ENCODE measurements at places on chromosomes 1 and 21. TPM values are rescaled to one million over a fixed set of nuclear protein-coding genes. Genes with fewer than 3 reads are reported as not detected.
A peak's percentile ranks its signal among the peaks of the same experiment; 100 is the strongest.

DNA sequence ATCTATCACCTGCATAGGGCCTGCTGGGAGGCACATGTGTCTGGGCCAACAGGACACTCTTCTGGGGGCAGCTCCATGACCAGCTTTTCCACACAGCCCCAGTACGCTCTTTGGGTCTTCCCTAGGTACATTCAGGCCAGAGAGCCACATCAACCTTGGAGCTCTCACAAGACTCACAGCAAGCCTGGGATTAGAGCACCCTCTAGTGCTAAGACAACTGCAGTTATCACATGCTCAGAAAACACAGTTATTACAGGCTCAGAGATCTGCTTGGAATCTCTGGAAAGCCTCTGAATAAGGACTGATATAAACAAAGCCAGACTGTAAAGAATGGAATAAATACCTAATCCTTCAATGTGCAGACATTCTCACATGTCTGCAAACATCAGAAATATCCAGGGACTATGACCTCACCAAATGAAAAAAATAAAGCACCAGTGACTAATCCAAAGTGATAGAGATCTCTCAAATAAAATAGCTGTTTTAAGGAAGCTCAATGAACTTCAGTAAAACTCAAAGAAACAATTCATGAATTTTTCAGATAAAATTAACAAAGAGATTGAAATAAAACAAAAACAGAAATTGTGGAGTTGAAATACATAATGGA lies 563.9 kb upstream of the NR5A2 start:
- no peaks in the 10 kb centered on the region for H3K4me1 ChIP-seq
- peaks cover 5% of the 10 kb centered on the region for H3K27me3 ChIP-seq
- no peak overlapping the region for H3K27ac ChIP-seq
- DNase-seq, result no peak

DNA sequence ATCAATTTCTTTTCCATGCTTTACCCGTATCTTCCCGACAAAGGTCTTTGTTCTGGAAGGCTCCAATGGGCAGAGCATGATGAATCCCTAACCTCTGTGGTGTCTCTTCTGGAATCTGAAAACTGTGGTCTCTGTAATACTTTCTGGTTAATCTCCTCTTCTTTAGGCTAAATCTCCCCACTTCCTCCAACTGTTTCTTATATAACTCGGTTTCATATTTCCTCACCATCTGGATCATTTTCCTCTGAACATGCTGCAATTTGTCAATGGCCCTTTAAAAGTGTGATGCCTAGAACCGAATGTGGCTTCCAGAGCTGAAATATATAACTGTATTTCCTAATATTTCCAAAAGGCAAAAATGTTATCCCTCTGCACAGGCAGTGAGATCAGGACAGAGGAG lies 66.1 kb downstream of the ALG14 start:
- no peak overlapping the region for H3K27ac ChIP-seq
- H3K4me1 ChIP-seq, result no peaks in the 10 kb centered on the region
- no peaks in the 10 kb centered on the region for H3K27me3 ChIP-seq
- no peak for DNase-seq

DNA sequence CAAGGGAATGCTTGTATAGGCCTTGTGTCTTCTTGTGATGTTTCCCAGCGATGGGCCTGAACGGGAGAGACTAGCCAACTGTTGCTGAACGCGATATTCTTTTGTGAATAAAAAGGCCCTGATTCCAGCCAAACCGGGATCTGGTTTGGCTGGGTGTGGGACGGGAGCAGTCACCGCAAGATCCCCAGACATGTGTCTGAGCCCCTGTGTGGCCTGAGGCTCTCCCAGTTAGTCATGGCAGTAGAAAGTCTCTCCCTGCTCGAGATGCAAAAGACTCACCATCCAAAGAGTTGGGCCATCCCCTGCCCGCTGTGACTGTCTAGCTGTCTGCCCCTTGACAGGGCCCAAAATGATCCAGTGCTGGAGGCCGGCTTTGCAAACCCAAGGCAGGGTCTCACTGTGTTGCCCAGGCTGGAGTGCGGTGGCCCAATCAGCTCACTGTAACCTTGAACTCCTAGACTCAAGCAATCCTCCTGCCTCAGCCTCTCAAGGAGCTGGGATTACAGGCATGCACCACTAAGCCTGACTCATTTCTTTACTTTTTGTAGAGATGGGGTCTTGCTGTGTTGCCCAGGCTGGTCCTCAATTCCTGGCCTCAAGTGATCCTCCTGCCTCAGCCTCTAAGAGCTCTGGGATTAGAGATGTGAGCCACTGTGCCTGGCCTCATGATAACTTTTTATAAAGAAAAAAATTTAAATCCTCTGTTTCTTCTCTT lies 56.4 kb downstream of the KIF26B start:
- H3K36me3 ChIP-seq, result no peaks in the 10 kb centered on the region
- DNase-seq, result no peak
- no peak overlapping the region for H3K4me3 ChIP-seq
- no peak overlapping the region for H3K27ac ChIP-seq
- H3K4me1 ChIP-seq, result no peaks in the 10 kb centered on the region

GRCh38 chr1:59124166-59124565 lies 172.7 kb upstream of the FGGY start:
- no peak overlapping the region for H3K27ac ChIP-seq
- no peak overlapping the region for H3K4me3 ChIP-seq
- H3K4me1 ChIP-seq, result peaks cover 6% of the 10 kb centered on the region
- H3K36me3 ChIP-seq, result no peaks in the 10 kb centered on the region
- peaks cover 4% of the 10 kb centered on the region for H3K27me3 ChIP-seq
- DNase-seq, result no peak

GRCh38 chr21:42861848-42862400 lies 17.4 kb downstream of the WDR4 start:
- no peak for DNase-seq
- no peak overlapping the region for H3K27ac ChIP-seq
- H3K27me3 ChIP-seq, result no peaks in the 10 kb centered on the region
- peaks cover 51% of the 10 kb centered on the region for H3K36me3 ChIP-seq

DNA sequence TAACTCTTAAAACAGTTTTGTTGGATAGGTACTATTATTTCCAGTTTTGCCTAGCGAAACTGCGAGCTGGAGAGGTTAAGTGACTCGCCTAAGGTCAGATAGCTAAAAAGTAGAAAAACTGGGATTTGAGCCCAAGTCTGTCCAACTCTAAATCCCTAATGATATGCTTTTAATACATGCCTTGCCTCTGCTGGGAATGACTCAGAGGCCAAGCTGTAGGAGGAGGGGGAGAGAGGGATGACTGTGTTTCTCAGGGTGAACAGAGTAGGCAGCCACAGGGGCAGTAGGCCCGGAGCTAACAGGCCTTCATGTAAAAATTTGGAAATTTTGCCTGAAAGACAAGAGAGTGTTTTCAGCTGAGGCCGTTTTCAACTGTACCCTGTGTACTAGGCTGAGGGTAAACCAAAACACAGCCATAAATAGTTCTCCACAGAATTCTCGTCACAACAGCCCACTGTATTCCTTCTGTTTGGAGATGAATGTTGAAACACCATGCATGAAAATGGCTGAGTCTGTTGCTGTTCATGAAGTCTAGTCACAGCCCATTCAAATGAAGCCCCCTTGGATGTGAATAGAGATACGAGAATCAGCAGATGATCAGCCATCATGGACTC lies 107.5 kb upstream of the HOOK1 start:
- no peaks in the 10 kb centered on the region for H3K36me3 ChIP-seq
- no peak overlapping the region for H3K4me3 ChIP-seq
- no peaks in the 10 kb centered on the region for H3K27me3 ChIP-seq
- no peak for DNase-seq
- H3K4me1 ChIP-seq, result no peaks in the 10 kb centered on the region

GRCh38 chr1:16048573-16049189 lies 5.1 kb downstream of the CLCNKB start:
- H3K27me3 ChIP-seq, result peaks cover 9% of the 10 kb centered on the region
- H3K4me3 ChIP-seq, result no peak overlapping the region
- H3K4me1 ChIP-seq, result no peaks in the 10 kb centered on the region
- H3K36me3 ChIP-seq, result no peaks in the 10 kb centered on the region

- peaks cover 2% of the 10 kb centered on the region for H3K27me3 ChIP-seq
- no peak for DNase-seq
- no peak overlapping the region for H3K4me3 ChIP-seq
- no peaks in the 10 kb centered on the region for H3K4me1 ChIP-seq
- H3K36me3 ChIP-seq, result no peaks in the 10 kb centered on the region
Measured at GRCh38 chr1:90391126-90391525, 326.0 kb downstream of the BARHL2 start.

DNA sequence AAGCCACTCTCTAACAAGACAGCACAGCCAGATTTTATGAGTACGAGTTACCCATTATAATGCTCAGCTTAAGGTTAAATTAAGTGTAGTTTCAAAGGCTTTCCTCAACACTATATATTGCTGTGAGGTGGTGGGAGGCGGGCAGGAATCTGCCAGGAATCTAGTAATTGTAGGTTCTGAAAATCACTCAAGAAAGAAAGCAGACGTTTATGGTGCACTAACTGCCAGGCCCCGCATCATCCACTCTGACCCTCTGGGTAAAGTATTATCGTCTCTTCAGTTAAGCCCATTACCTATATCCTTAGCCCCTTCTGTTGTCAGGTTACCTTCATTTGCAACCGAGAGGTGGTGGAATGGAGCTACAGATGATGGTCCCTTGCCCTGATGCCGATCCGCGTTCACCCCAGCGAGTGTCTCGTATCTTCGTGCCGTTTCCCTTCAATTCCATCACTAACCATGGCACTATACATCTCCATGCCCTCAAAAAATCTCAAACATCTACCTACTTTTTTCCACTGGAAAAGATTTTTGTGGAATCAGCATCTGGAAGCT lies 12.4 kb downstream of the HMGN1 start:
- H3K36me3 ChIP-seq, result peaks cover 6% of the 10 kb centered on the region
- DNase-seq, result no peak
- H3K4me3 ChIP-seq, result no peak overlapping the region
- no peak overlapping the region for H3K27ac ChIP-seq
- no peaks in the 10 kb centered on the region for H3K4me1 ChIP-seq

GRCh38 chr1:200386416-200386815 lies 23.4 kb downstream of the ZNF281 start:
- no peaks in the 10 kb centered on the region for H3K36me3 ChIP-seq
- H3K27ac ChIP-seq, result no peak overlapping the region
- H3K27me3 ChIP-seq, result no peaks in the 10 kb centered on the region
- H3K4me3 ChIP-seq, result no peak overlapping the region

GRCh38 chr1:100657876-100658715 lies 61.4 kb upstream of the VCAM1 start:
- no peak overlapping the region for H3K27ac ChIP-seq
- no peak overlapping the region for H3K4me3 ChIP-seq
- DNase-seq, result no peak
- no peaks in the 10 kb centered on the region for H3K36me3 ChIP-seq
- peaks cover 4% of the 10 kb centered on the region for H3K27me3 ChIP-seq
- H3K4me1 ChIP-seq, result no peaks in the 10 kb centered on the region

DNA sequence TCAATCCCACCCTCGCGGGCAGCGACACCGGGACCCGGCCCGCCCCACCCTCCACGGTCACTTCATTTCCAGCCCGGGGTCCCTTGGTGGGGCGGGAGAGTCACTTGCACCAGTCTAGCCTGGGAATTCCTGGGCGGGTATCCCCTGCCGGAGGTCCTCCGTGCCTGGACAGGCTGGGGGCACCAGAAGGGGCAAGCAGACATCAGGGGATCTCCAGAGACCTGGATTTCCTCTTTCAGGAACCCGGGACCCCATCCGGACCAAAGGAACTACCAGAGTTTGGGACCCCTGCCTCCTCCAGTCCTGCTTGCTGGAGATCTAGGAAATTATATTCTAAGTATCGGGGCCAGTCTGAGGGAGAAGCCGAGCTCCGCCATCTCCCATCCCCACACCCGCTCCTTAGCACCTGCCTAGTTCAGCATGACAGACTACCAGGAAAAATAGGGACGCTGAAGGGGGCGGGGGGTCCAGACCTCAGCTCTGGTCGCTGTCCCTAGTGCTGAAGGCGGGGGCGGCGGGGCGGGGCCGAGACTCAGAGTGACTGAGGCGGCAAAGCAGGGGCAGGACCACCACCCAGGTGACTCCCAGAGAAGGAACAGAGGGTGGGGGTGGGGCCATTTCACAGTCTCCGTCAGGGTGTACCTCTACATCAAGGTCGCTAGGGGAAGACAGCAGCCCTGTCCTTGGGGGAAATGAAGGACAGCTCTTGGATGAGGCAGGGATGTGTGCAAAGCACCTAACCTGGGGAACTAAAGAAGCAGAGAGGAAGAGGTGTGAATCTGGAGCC lies 832 bp downstream of the HCN3 start:
- H3K27me3 ChIP-seq, result peaks cover 4% of the 10 kb centered on the region
- H3K27ac ChIP-seq, result no peak overlapping the region
- peak; percentile 70 for DNase-seq
- peak overlapping the region; percentile 56 for H3K4me3 ChIP-seq

GRCh38 chr1:237590386-237590785 lies 300.3 kb downstream of the ZP4 start:
- no peak overlapping the region for H3K27ac ChIP-seq
- no peaks in the 10 kb centered on the region for H3K4me1 ChIP-seq
- no peaks in the 10 kb centered on the region for H3K36me3 ChIP-seq
- H3K4me3 ChIP-seq, result no peak overlapping the region
- no peak for DNase-seq

DNA sequence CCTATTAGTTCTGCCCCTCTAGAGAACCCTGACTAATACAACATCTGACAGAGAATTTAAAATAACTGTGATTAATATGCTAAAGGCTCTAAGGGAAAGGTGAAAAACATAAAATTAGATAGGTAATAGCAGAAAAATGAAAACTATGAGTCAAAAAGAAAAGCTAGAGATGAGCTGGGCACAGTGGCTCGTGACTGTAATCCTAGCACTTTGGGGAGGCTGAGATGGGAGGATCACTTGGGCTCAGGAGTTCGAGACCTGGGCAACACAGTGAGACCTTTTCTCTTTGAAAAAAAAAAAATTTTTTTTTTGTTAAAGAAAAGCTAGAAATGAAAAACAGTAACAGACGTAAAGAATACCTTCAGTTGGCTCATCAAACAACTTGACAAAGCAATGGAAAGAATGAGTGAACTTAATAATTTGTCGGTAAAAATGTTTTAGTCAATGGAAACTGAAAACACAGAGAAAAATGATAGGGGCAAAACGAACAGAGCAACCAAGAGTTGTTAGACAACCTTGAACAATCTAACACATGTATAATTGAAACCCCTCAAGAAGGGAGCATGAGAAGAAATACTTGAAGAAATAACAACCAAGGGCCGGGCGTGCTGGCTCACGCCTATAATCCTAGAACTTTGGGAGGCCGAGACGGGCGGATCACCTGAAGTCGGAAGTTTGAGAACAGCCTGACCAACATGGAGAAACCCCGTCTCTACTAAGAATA lies 132.9 kb upstream of the GFI1 start:
- H3K4me1 ChIP-seq, result peaks cover 1% of the 10 kb centered on the region
- H3K27me3 ChIP-seq, result no peaks in the 10 kb centered on the region
- H3K36me3 ChIP-seq, result no peaks in the 10 kb centered on the region
- H3K4me3 ChIP-seq, result no peak overlapping the region
- no peak for DNase-seq
- H3K27ac ChIP-seq, result no peak overlapping the region

- no peak overlapping the region for H3K27ac ChIP-seq
- no peaks in the 10 kb centered on the region for H3K27me3 ChIP-seq
- H3K4me1 ChIP-seq, result no peaks in the 10 kb centered on the region
- H3K4me3 ChIP-seq, result no peak overlapping the region
Measured at GRCh38 chr1:196152975-196153374, 455.3 kb downstream of the KCNT2 start.

NR5A2 gene
- total RNA-seq, result 0.15 TPM

LAMC1 gene
- 0.53 TPM for total RNA-seq

PBXIP1 gene
- total RNA-seq, result 169 TPM

CCNL2 gene
- 104 TPM for total RNA-seq

NIBAN1 gene
- total RNA-seq, result 68.8 TPM

C1orf141 gene
- total RNA-seq, result not detected

CDCA8 gene
- total RNA-seq, result 73.6 TPM

GSTM5 gene
- not detected for total RNA-seq

ZNF672 gene
- total RNA-seq, result 54.1 TPM

WNT9A gene
- 1.5 TPM for total RNA-seq

LIPI gene
- not detected for total RNA-seq

FAM110D gene
- not detected for total RNA-seq

CELA2A gene
- not detected for total RNA-seq

ZBTB37 gene
- 12.6 TPM for total RNA-seq

Data from activated CD4-positive, alpha-beta memory T cell treated with anti-CD3 and anti-CD28 coated beads, Interleukin-2, amount 10 ng/mL, durations not matched to agents 7 days and 5 days (primary cell).